ENCODE measurements at places on chromosomes 3 and 15. TPM values are rescaled to one million over a fixed set of nuclear protein-coding genes. Genes with fewer than 3 reads are reported as not detected.

The TRPC1 gene
- total RNA-seq = 1.9 TPM

The CCR8 gene
- total RNA-seq = not detected

The NIT2 gene
- 32.5 TPM for total RNA-seq

The CYP19A1 gene
- total RNA-seq = not detected

The CHST13 gene
- not detected for total RNA-seq

The RASGRP1 gene
- not detected for total RNA-seq

The ITGB5 gene
- 84.6 TPM for total RNA-seq

The GABRR3 gene
- total RNA-seq = not detected

The SAMMSON gene
- not detected for total RNA-seq

DNA sequence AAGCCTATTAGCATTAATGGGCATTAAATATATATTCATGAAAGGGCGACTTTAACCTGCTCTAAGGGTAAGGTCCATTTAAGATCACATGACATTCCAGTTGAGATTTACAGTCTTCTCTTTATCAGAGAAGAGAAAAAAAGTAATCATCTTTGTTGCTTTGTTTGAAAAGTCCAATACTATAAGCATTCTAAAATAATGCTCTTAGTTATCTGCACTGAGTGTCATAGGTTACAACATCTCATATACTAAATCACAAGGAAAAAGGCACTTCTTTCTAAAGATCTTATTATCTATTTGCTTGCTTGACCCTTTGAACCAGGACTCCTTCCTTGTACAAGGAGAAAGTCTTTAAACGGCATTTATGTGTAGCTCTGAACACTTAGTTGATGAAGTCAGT lies 1.4 kb downstream of the TMEM207 start:
- H3K27me3 ChIP-seq = no peaks in the 10 kb centered on the region
- no peak for DNase-seq
- H3K36me3 ChIP-seq = no peaks in the 10 kb centered on the region

DNA sequence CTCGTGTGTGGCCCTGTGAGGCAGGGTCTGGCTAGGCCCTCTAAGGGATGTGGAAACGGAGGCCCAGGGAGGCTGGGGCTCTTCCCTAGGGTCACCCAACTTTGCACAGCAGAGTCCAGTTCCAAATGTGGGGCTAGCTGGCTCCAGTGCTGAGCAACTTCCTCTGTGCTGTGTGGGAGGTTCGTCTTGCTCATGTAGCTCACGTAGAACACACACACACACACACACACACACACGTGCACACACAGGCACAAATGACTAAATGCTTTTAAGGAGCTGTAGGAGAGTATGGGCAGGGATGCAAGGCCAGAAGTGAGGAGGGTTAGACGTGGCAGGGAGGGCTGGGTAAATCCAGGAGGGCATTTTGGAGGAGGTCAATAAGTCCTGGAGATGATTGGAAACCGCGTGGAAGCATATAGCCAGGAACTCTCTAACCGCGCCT lies 213.8 kb downstream of the RPLP1 start:
- no peaks in the 10 kb centered on the region for H3K4me1 ChIP-seq
- no peak overlapping the region for H3K27ac ChIP-seq
- no peaks in the 10 kb centered on the region for H3K36me3 ChIP-seq
- no peak for DNase-seq
- H3K27me3 ChIP-seq = no peaks in the 10 kb centered on the region

- DNase-seq = no peak
- H3K27ac ChIP-seq = no peak overlapping the region
- H3K36me3 ChIP-seq = no peaks in the 10 kb centered on the region
- no peaks in the 10 kb centered on the region for H3K27me3 ChIP-seq
- peaks cover 6% of the 10 kb centered on the region for H3K4me1 ChIP-seq
These were observed 2.9 kb downstream of the KLHL24 start for GRCh38 chr3:183638101-183638852.

- peaks cover 23% of the 10 kb centered on the region for H3K36me3 ChIP-seq
- no peak overlapping the region for H3K27ac ChIP-seq
- DNase-seq = peak; percentile 41
- no peaks in the 10 kb centered on the region for H3K27me3 ChIP-seq
These were observed 38.9 kb downstream of the RYK start for GRCh38 chr3:134211797-134212196.

- no peak overlapping the region for H3K4me3 ChIP-seq
- peak overlapping the region; percentile 77 for H3K27ac ChIP-seq
- peak; percentile 82 for DNase-seq
These were observed 46.8 kb downstream of the MGLL start for GRCh38 chr3:127775398-127776109.

- no peak overlapping the region for H3K27ac ChIP-seq
- no peak for DNase-seq
- H3K36me3 ChIP-seq = no peaks in the 10 kb centered on the region
- no peak overlapping the region for H3K4me3 ChIP-seq
These were observed 156.0 kb upstream of the CD96 start for GRCh38 chr3:111385971-111386495.

- no peak for DNase-seq
- no peak overlapping the region for H3K27ac ChIP-seq
- no peak overlapping the region for H3K4me3 ChIP-seq
- H3K36me3 ChIP-seq = no peaks in the 10 kb centered on the region
- no peaks in the 10 kb centered on the region for H3K27me3 ChIP-seq
These were observed 49.0 kb downstream of the B3GNT5 start for GRCh38 chr3:183301937-183302580.

- no peaks in the 10 kb centered on the region for H3K27me3 ChIP-seq
- no peak overlapping the region for H3K4me3 ChIP-seq
- H3K36me3 ChIP-seq = peaks cover 14% of the 10 kb centered on the region
- H3K4me1 ChIP-seq = peaks cover 21% of the 10 kb centered on the region
These were observed 101.8 kb downstream of the PCCB start for GRCh38 chr3:136351905-136352304.

DNA sequence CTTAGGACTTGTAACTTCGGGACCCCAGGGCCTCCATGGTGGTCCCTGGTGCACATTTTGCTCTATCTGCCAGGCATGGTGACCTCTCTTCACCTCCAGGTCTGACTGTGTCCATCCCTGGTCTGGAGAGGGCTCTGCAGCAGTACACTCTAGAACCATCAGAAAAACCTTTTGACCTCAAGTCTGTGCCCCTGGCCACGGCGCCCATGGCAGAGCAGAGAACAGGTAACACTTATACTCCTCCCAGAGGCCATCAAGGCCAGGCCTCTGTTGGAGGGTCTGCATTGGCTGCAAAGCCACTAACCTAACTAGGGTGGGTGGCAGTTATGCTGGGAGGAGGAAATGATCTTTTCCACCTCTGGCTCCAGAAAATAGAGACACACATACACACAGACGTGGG lies 10.3 kb upstream of the HMCES start:
- no peaks in the 10 kb centered on the region for H3K27me3 ChIP-seq
- H3K4me1 ChIP-seq = no peaks in the 10 kb centered on the region
- no peak overlapping the region for H3K27ac ChIP-seq
- H3K36me3 ChIP-seq = peaks cover 99% of the 10 kb centered on the region
- no peak for DNase-seq

GRCh38 chr15:78170848-78171773 lies 21.9 kb downstream of the IDH3A start:
- H3K27me3 ChIP-seq = no peaks in the 10 kb centered on the region
- H3K4me3 ChIP-seq = no peak overlapping the region
- peaks cover 49% of the 10 kb centered on the region for H3K36me3 ChIP-seq
- H3K27ac ChIP-seq = no peak overlapping the region
- no peaks in the 10 kb centered on the region for H3K4me1 ChIP-seq
- DNase-seq = no peak

DNA sequence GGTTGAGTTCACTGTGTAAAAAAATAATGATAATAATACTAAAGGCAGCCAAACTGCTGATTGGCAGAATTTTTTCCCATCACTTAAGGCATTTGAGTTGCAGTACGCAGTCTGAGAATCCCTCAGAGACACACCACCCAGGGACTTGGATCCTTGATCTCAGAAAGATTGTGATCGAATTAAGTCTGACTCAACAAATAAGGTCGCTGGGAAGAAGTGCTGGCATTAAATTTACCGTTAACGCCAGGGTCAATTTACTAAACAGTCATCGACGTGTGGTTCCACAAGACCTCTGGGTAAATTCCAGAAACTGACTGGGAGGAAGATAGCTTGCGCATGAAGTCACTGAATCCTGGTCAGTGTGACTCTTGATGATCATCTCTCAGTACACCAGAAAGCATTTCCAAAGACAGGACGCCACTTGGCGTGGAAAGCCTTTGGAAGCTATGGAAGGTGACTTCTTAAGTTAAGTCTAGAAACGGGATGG lies 48.3 kb upstream of the CGNL1 start:
- H3K27ac ChIP-seq = peak overlapping the region; percentile 94
- no peaks in the 10 kb centered on the region for H3K36me3 ChIP-seq
- H3K4me3 ChIP-seq = no peak overlapping the region
- peaks cover 68% of the 10 kb centered on the region for H3K4me1 ChIP-seq
- DNase-seq = peak; percentile 85
- no peaks in the 10 kb centered on the region for H3K27me3 ChIP-seq

GRCh38 chr15:71079208-71080044 lies 35.8 kb upstream of the THSD4 start:
- H3K27ac ChIP-seq = peak overlapping the region; percentile 83
- H3K4me3 ChIP-seq = no peak overlapping the region
- no peaks in the 10 kb centered on the region for H3K36me3 ChIP-seq
- peaks cover 26% of the 10 kb centered on the region for H3K4me1 ChIP-seq
- no peaks in the 10 kb centered on the region for H3K27me3 ChIP-seq

DNA sequence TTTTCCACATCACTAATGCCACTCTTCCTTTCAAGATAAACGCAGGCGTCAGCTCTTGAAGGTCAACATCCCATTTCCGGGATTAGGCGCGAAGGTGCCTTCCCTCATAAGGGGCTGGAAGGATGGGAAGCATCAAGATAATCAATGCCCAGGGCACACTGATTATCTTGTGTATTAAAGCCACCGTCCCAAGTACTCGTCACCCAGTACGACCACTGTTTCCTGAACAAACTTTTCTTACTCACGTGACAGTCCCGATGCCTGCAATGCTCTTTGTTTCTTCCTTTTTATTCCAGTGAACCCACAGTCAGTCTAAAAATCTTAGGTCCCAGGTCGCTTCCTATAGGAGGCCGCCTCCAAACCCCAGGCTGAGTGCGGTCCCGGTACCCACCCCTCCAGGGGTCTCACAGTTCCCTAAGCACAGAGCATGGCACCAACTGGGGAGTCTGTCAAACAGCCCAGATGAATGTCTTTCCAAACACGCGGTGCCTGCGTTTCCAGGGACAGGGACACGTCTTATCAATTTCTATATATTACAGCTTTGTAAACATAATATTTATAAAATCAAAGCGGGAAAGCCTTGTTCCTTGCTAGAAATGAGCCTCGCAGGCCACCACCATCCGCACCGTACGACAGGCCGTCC lies 589 bp downstream of the ANAPC13 start:
- DNase-seq = no peak
- peak overlapping the region; percentile 69 for H3K4me3 ChIP-seq
- H3K36me3 ChIP-seq = peaks cover 38% of the 10 kb centered on the region
- peaks cover 45% of the 10 kb centered on the region for H3K4me1 ChIP-seq
- H3K27me3 ChIP-seq = no peaks in the 10 kb centered on the region
- H3K27ac ChIP-seq = peak overlapping the region; percentile 87

DNA sequence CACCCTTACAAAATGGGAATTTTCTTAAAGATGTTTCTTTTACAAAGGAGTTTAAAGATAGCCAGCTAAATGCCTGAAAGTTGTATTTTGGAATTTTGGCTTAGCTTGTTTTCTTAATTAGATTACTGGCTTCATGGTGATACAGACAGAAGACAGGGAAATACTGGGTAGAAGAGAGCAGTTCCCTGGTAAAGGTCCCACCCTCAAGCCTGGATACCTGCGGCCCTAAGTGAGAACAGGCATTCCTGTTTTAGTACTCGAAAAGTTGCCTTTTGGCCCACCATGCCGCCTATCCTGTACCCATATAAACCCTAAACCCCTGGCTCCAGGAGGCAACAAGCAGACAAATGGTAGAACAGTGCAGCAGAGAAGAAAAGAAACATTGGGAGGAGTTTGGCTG lies 29.4 kb downstream of the SETMAR start:
- H3K4me1 ChIP-seq = no peaks in the 10 kb centered on the region

DNA sequence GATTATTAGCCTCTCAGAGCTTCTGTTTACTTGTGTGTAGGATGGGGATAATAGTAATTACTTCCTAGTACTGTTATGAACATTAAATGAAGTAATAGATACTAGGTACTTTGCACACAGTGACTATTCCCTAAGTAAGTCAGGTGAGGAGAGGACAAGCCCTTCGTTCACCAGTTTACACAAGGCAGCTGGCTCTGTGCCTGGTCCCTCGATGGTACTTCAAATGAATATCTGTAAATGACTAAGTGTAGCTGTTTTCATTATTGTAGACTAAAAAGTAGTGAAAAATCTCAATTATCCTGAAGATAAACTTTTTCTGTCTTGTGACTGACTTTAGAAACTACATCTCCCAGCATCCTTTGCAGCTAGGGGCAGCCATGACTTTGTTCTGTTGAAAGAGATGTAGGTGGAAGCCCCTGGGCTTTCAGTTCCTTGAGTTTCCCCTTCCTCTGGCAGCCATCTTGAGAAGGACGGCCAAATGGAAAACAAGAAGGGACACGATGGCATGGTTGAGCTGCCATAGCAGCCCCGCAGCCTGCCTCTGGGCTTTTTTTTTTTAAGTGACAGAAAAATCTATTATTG lies 11.7 kb upstream of the WNT7A start:
- H3K4me3 ChIP-seq = no peak overlapping the region
- peaks cover 18% of the 10 kb centered on the region for H3K27me3 ChIP-seq
- no peak for DNase-seq
- peaks cover 14% of the 10 kb centered on the region for H3K4me1 ChIP-seq
- H3K36me3 ChIP-seq = no peaks in the 10 kb centered on the region

DNA sequence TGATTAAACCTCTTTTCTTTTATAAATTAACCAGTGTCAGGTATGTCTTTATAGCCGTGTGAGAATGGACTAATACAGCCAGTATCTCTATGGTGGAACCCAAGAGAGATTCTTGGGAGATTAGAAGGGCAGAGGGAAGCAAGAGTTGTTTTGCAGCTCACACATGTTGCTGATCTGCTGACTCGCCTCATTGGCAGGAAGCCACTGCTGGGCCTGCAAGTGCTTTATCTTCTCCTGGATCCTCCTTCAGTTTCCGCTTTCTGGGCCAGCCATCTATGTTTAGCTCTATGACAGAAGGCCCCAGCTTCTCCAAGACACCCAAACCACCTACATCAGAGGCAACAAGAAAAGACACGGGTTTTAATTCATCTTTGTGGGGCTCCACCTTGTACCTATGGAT lies 23.4 kb upstream of the GALNT15 start:
- no peak overlapping the region for H3K27ac ChIP-seq
- H3K4me3 ChIP-seq = no peak overlapping the region
- H3K27me3 ChIP-seq = no peaks in the 10 kb centered on the region
- H3K4me1 ChIP-seq = peaks cover 38% of the 10 kb centered on the region
- DNase-seq = no peak
